CD4-positive, alpha-beta T cell treated with Interleukin-4 for 1 hour (primary cell): ENCODE measurements at places on chromosomes 7 and 10.

DNA sequence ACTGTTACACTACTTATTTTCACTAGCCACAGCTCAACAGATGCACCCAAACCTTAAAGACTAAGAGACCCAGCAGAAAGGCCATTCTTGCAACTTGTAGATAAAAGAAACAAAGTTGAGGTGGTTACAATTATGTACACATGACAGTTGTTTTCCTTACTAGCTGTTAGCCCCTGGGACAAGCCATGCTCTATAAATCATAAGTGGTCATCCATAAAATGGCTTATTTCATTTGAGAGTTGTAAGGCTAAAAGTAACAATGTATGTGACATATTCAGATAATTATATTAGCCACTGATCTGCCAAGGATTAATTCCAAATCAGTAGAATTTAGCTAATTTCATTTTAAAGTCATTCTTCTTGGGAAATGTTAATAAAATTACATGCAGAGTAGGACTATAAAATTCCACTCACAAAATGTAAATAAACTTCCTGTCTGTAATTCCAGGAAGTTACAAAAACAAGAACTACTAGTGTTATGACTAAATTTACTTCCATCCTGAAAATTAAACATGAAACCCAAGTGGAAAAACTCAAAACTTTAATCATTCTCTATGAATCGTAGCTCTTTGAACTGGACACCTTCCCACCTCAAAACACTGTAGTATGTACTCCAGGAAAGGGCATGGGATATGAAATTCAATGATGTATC is 13.3 kb downstream of the SLC37A3 start:
- DNase-seq = no peak

- DNase-seq = no peak
Observed at GRCh38 chr10:112221545-112221944, 38.0 kb upstream of the GPAM start.

- no peak for DNase-seq
Observed at GRCh38 chr7:75010036-75010435, 45.5 kb downstream of the CASTOR2 start.

- no peak for DNase-seq
Observed at GRCh38 chr10:89588671-89589070, 53.3 kb upstream of the SLC16A12 start.

- no peak for DNase-seq
Observed at GRCh38 chr7:31919678-31920369, 150.4 kb downstream of the PDE1C start.

DNA sequence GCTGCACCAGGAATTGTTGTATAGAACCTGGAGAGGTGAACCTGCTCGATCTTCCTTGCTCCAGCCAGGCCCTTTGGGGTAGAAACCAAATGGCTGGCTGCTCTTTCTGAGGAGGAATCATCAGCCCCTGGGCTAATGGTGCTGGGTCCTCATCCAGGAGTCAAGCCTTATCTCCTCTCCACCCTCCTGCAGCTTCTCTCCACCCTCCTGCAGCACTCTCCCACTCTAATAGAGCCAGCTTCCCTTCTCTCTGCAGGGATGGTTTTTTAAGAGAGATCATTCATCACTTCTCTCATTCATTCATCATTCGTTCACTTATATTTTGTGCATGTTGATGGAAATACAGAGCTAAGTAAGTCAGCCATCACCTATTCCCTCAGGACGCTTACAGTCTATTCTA is 103.5 kb downstream of the XPNPEP1 start:
- DNase-seq = no peak

GRCh38 chr10:101028446-101029337 is 2.2 kb downstream of the PDZD7 start:
- no peak for DNase-seq

DNA sequence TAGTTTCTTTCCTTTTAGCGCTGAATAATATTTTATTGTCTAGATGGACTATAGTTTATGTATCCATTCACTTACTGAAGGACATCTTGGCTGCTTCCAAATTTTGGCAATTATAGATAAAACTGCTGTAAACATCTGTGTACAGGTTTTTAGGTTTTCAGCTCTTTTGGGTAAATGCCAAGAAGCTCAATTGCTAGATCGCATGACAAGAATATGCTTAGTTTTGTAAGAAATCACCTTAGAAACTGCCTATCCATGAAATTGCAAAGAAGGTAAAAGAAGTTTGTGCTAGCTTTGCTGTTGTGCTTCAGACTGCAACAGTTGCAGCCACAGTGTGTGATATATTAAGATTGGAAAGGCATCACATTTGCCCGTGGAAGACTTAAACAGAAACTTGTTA is 103.2 kb upstream of the TNS3 start:
- no peak for DNase-seq

- DNase-seq = no peak
Observed at GRCh38 chr7:5631752-5632151, 149.7 kb downstream of the RNF216 start.

- DNase-seq = no peak
Observed at GRCh38 chr7:45677311-45677900, 103.2 kb downstream of the ADCY1 start.
